ENCODE measurements at places on chromosomes 2 and 18.

GRCh38 chr2:22002066-22002465 lies 878.3 kb downstream of the TDRD15 start:
- no peak for DNase-seq

DNA sequence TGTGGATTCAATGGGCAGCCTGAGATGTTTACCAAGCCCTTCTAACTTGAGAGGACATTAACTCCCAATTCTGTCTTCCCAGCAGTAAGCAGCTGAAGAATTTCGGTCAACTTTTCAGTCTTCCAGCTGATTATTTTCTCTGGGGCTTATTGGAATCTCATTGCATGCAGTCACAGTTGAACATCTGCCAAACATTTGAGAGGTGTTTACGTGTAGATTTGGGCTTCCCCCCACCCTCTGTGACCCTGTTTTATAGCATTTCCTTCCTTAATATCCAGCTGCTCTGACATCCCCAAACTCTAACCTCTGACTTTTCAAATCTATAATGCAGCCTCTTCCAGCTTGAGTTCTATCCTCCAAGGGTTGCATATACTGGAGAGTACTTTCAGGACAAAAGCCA lies 16.5 kb upstream of the VIT start:
- DNase-seq = no peak

- DNase-seq = no peak
Measured at GRCh38 chr18:57446322-57446721, 11.1 kb downstream of the ONECUT2 start.

GRCh38 chr2:108927936-108928659 lies 60.9 kb downstream of the EDAR start:
- DNase-seq = peak; percentile 5

DNA sequence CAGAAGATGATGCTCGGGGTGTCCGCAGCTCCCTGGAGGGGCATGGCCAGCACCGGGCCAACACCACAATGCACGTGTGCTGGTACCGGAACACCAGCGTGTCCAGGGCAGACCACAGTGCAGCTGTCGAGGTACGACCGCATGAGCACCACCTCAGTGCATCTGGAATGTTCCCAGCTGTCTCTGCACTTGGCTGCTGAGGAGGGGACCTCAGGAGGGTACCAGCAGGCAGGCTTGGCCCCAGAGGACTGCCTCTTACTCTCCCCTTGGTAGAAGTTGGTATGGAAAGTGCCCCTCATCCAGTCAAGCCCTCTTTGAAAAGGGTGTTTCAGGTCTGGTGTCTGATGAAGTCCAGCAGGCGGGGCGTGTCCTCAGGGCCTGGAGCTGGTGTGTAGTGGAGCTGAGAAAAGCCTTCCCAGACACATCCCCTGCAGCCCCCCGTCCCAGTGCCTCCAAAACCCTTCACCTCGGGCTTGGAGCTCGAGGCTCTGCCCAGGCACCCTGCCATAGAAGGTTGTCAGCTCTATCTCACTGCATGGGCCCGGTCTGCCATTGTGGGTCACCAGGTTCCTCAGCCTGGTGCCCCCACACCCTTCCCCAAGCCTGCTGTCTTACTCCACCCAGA lies 16.7 kb downstream of the STK25 start:
- DNase-seq = no peak

- no peak for DNase-seq
Measured at GRCh38 chr18:57916684-57917083, 113.6 kb upstream of the ATP8B1 start.

- no peak for DNase-seq
Measured at GRCh38 chr2:11127761-11128160, 27.5 kb upstream of the SLC66A3 start.

- DNase-seq = no peak
Measured at GRCh38 chr2:147416099-147416498, 428.7 kb upstream of the ACVR2A start.

DNA sequence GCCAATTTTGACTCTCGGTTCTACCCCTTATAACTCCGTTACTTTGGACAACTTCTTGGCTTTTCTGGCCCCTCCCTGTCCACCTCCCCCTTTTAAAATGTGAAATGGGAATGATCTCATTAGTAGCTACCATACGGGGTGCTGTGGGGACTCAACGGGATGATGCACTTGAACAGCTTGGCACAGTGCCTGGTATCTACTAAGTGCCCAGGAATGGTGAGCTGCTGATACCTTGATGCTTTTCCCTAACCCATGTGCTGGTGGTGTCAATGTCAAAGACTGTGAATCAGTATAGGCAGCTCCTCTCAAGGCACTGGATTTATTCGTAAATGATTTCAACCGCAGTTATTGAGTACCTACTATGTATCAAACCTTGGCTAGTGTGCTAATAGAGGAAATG lies 204.2 kb downstream of the LOXHD1 start:
- no peak for DNase-seq

DNA sequence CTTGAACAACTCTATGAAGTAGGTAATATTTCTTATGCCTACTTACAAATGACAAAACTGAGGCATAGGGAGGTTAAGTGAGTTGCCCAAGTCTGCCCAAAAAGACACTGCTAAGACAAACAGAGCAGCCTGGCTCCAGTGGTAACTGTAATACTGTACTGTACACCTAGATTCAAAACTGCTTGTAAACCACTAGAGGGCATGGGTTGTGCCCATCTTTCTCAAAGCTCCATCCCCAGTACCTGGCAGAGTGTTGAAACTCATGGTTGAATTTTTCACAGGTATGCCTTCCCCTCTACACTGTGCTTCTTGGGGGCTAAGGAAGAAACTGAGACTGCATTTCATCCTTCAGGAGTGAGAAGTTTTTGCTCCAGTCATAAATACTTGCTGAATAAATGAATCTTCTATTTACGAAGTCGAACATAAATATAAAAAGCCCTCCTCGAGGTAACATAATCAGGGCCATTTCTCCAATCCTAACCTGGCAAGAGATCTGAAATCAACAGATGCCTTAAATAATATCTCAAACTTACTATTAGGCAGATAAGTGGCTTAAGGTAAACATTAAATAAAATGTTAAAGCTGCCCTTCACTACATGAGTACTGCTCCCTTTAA lies 2.0 kb downstream of the PPP4R1 start:
- DNase-seq = no peak

GRCh38 chr2:207469943-207470729 lies 59.6 kb upstream of the CREB1 start:
- DNase-seq = no peak

DNA sequence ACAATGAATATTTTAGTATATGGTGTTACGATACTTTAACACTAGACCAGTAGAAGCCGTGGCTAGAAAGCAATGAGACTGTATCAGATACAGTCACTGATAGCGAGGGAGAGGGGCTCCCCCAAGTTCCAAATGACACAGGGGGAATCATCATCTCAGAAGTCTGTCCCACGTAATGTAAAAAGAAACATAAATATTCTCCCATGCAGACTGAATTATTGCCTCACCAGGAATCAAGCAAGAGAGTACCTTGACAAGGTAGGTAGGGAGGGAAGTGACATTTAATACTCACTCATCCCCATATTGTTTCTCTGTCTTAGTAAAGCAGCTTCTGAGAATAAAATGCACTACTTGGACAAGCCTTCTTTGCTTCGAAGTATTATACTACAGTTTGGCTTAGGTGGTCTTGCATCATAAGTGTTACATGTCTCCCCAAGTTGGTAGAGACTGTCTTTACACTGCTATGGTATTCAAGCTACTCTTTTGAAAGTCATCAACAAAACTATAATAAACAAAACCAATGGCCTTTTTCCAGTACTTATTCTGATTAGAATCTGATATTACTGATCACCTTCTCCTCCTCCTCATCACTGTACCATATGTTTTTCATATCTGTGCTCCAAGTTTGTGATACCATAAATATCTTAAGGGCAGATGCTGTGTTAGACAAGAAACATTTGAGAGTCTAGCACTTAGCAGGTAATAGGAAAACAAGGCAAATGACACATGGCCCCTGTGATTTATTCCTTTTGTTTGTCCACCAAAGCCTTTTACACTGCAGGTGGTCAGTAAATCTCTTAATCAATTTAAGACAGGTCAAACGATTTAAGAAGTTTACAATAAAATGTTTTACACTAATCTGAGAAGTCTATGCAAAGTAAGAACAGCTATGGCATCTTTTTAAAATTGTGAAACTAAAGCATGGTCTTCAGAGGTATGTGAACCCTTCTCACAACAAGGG lies 2.7 kb downstream of the LAPTM4A start:
- no peak for DNase-seq

- DNase-seq = no peak
Measured at GRCh38 chr2:119224391-119225104, 914 bp downstream of the STEAP3 start.

- DNase-seq = no peak
Measured at GRCh38 chr2:188819792-188820191, 154.4 kb upstream of the COL3A1 start.

GRCh38 chr2:108538000-108538625 lies 3.8 kb downstream of the LIMS1 start:
- no peak for DNase-seq

GRCh38 chr2:237539681-237540080 lies 26.7 kb upstream of the PRLH start:
- DNase-seq = no peak

DNA sequence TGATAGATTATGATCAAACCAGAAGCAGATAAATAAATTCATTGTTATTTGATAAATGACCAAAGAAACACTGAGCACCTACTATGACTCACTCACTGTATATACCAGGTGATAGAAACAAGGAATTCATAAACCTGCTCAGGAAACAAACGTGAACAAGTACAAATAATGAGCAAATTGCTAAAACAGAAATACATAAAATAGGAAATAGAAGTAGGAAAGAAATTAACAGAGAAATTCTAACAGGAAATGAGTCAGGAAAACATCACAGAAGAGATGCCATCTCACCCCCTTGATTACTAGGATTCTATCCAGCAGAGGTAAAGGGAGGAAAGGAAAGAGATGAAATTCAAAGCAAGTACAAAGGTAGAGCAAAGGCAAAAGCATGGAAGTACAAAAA lies 31.3 kb downstream of the EXOC6B start:
- no peak for DNase-seq

DNA sequence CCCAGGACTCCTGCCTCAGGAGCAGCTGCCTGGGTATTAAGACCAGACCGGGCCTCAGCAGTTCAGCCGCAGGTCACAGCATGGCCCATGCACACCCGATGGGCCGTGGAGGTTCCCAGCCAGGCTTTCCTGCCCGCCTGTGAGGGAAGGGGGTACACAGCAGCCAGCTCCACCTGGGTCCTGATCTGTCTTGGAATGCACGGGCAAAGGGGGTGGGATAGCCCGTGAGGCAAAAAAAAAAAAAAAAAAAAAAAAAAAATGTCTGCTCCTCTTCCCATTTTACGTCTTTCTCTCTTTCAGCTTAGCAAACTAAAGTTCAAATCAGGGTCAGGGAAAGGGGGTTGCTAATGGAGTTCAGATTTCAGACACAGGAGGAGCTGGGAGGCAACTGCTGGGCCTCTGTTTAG lies 385.2 kb downstream of the TNS1 start:
- DNase-seq = no peak

- no peak for DNase-seq
Measured at GRCh38 chr2:71154798-71155197, 24.4 kb downstream of the MPHOSPH10 start.

GRCh38 chr2:58796239-58796910 lies 555.2 kb upstream of the FANCL start:
- DNase-seq = no peak

DNA sequence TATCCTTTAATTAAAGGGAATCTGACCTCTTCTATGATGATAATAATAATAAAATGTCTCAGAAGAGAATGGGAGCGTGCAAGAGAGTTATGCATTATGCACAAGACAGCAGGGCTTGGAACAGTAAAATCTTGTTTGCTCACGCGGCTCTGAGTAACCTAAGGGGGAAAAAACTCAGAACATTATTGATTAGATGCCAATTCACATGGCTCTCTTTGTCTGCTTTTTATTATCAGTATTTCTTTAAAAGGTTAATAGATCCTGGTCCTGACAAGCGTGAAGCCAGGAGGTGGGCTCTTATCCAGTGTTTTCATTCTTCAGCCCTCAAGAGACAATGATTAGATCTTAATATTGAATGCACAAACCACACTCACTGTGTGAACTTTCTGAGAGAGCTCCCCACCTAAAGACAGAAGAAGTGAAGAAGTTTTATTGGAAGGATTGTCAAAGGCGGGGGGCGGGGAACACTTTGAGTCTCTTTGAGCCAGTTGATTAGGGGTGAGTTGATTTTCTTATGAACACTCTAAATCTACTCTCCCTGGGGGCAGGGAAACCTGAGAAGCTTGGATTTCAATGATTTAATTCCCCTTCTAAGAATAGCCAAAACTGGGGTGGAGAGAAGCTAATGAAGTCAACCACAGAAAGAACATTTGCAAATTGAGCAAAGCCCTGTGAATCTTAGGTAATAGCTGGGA lies 127.5 kb upstream of the CTAGE1 start:
- no peak for DNase-seq

- no peak for DNase-seq
Measured at GRCh38 chr2:63078852-63079606, 28.4 kb downstream of the OTX1 start.

DNA sequence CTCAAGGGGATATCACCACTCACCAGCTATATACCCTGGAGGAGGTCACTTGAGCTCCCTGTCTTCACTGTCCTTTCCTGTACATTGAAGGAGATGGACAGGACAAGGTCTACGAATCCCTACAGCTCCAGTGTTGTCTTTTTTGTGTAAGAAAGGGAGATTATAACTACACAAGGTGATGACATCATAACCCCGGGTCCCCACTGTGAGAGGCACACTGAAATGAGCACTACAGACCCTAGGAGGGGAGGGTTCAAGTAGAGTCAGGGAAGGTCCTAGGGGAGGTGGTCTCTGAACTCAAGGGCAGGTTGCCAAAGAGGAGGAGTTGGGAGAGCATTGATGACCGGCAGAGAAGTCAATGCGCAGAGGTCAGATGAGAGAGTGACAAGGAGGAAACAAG lies 108.3 kb upstream of the SLC14A2 start:
- no peak for DNase-seq

- DNase-seq = no peak
Measured at GRCh38 chr2:175468431-175469098, 287.1 kb upstream of the ATP5MC3 start.

DNA sequence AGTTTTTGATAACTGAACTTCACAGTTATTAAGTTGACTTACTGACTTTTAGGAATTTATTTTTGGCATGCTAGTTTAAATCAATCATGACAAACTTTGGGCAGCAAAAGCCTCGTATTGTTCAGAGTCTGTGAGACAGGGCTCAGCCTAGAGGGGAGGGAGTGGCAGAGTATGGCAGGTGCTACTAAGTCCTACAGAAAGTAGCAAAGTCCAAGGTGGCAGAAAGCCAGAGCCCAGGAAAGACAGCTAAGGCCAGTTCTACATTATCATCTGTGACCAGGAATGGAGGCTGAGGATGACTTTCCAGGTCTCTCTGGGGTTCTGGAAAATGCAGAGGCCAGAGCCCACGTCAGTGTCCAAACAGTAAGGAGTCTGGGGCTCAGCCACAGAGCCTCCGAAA lies 34.2 kb downstream of the CHST10 start:
- no peak for DNase-seq

DNA sequence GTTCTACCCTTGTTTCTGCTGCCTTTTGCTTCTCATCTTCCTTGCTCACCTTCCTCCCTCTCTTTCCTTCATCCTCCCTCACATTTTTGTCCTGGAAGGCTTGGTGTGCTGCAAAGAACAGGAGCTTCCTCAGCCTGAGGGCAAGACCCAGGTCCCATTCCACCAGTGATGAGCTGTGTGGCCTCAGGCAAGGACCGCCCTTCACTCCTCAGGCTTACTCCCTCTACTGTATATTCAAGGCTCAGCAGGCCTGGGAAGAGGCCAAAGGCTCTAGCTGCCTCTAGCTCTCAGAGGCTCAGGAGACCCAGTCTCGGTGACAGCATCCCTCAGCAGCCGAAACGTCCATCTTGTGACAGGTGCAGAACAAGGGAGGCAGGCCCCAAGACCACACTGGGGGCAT lies 97.5 kb downstream of the MRO start:
- DNase-seq = no peak

All from fibroblast of skin of left biceps (primary cell).